ENCODE measurements at places on chromosomes 6 and 20.

- no peak for DNase-seq
Observed at GRCh38 chr6:127415096-127415495, 44.1 kb downstream of the KIAA0408 start.

- no peak for DNase-seq
Observed at GRCh38 chr6:17226786-17227233, 54.4 kb upstream of the RBM24 start.

GRCh38 chr6:100433726-100434435, 30.8 kb downstream of the SIM1 start:
- DNase-seq = no peak

- no peak for DNase-seq
Observed at GRCh38 chr20:60372822-60373221, 414.6 kb downstream of the CDH26 start.

DNA sequence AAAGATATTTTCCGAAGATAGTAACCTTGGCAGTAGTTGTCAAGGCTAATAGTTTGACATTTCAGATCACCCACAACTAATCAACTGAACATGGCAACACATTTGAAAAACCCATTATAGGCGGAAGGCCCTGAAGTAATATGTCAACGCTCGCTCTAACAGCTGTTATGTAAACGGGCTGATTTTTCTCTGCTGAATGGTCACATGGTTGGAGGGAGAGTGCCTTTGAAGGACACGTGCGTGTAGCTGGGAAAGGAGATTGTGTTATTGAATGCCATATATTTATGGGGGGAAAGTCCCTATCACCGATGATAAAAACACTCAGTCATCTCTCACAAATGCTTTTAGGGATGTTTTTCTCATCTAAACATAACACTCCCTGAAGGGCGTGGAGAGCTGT, 160.0 kb upstream of the RALGAPA2 start:
- DNase-seq = no peak

GRCh38 chr20:11917663-11918062, at the start of gene BTBD3:
Gene BTBD3 (plus strand): TSS chr20:11917893. CDS start chr20:11918276, 383 bp downstream.
- peak; percentile 95 for DNase-seq

DNA sequence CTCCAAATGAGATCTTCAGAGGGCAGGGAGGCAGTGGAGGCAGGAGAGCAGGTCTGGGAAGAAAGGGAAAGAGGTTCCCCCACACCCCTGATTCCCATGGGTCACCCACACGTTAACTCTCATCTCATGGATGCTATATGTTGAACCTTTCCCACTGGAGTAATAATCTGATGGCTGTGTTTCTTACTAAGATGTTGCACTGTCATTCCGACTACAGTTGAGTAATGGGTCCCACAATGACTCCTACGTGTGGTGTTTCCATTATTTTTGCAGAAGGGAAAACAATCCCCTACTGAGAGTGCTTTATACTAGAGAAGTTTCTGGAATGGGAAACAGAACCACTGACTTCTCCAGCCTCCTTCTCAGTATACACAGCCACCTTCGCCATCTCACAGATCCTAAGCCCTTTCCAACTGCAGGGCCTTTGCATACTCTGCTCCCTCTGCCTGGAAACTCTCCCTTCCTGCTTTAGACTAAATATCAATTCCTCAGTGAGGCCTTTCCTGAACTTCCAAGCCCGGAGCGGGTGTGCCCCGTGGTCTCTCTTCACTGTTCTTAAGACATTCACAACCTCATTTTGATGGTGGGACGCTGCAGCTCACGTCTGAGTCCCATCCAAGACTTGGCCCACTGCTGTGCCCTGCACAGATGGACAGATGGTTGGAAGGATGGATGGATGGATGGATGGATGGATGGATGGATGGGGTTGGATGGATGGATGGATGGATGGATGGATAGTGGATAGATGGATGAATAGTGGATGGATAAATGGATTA, 238.6 kb upstream of the PMEPA1 start:
- no peak for DNase-seq

- no peak for DNase-seq
Observed at GRCh38 chr6:107318100-107318736, 141.1 kb downstream of the PDSS2 start.

DNA sequence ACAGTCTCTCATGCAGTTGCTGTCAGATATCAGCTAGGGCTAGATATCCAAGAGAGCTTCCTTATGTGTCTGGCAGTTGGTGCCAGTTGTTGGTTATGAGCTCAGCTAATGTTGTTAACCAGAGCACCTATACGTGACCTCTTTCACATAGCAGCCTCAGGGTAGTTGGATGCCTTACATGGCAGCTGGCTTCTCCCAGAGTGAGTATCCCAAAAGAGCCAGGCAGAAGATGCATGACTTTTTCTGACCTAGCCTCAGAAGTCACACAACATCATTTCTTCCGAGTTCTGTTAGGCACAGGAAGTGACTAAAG, 175.7 kb downstream of the VEGFA start:
- DNase-seq = no peak

GRCh38 chr6:44039191-44039719, 88.0 kb downstream of the MRPL14 start:
- DNase-seq = no peak

DNA sequence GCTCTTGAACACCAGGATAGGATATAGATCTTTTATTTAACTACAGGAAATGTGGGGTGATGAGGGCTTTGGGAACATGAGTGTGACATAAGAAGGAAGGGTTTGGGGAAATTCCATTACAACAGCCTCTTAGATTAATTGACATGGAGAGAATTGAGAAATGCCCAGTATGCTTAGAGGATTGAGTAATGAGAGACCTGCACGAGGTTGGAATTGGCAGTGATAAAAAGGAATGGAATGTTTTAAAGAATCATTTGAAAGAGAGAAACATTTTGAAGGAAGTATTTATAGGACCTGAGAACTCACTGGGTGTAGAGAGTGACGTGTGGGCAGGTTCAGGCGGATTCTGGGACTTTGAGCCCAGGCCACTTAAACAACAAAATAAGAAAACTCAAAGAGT, 227.0 kb downstream of the BMP2 start:
- DNase-seq = no peak

DNA sequence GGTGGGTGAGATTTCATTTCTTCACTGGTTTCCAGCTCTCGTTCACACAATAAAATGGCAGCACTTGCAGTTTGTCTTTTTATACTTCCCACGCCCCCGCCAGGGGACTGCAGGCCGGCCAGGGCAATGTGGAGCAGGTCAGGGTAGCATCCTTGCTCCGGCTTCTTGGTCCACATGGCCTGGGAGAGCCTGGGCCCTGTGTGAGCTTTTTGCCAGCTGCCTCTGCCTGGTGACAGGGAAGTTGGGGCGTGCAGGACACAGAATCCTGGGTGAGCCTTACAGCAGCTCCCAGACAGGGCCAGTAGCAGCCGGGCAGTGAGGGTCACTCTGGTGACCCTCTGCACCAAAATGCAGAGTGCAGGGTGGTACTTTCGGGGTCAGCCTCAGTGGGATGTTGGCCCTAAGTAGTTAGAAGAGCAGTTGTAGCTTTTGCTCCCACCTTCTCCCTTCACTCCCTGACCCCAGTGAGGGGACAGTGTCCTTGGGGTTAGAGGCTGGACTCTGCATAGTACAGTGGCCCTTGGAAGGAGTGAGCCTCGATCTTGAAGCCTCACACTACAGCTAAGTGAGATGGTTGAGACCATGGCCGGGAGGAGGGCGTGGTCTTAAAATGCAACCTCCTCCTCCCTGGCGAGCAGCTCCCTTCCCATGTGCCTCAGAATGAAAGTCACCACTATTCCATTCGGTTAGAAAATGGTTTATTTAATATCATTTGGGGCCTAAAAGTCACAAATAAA, 23.8 kb downstream of the PYGB start:
- no peak for DNase-seq

DNA sequence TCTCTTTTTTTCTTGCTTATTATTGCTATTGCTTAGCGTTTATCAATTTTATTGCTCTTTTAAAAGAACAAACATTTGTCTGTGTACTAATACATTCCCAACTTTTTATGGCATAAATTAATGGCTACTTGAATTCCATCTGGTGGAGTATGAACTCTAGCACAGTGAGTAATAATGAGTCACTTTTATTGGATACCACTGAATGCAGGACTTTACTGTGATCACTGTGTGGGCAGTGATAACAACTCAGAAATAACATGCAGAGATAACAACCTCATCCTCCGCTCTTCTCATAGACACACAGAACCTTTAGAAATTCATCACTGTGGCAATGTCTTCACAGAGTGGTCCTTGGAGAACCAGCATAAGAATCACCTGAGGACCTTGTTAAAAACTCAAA, 174.9 kb upstream of the PRND start:
- DNase-seq = no peak

- no peak for DNase-seq
Observed at GRCh38 chr6:12952318-12952717, 235.8 kb downstream of the PHACTR1 start.

- DNase-seq = no peak
Observed at GRCh38 chr6:133301835-133302234, 60.7 kb downstream of the EYA4 start.

- DNase-seq = no peak
Observed at GRCh38 chr20:18006684-18007083, 37.9 kb downstream of the MGME1 start.

DNA sequence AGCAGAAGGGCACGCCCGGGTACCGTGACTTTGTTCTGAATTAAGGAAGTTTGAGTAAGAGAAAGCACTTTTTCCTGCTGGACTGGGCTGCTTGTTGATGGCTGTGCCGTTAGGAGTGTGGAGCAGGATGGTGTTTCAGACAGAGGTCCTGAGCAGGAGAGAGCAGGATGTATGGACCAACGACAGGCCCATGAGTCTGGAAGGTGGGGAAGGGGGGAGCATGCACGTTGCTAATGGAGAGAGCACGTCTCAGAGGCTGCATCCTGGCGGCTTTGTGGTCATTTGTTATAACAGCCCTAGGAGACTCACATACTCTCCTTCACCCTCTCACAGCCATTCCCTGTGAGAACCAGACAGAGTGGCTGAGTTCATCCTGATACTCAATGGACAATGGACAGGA, 56.8 kb downstream of the PHACTR3 start:
- no peak for DNase-seq

GRCh38 chr6:73006146-73006545, 219.2 kb downstream of the KHDC1L start:
- no peak for DNase-seq

DNA sequence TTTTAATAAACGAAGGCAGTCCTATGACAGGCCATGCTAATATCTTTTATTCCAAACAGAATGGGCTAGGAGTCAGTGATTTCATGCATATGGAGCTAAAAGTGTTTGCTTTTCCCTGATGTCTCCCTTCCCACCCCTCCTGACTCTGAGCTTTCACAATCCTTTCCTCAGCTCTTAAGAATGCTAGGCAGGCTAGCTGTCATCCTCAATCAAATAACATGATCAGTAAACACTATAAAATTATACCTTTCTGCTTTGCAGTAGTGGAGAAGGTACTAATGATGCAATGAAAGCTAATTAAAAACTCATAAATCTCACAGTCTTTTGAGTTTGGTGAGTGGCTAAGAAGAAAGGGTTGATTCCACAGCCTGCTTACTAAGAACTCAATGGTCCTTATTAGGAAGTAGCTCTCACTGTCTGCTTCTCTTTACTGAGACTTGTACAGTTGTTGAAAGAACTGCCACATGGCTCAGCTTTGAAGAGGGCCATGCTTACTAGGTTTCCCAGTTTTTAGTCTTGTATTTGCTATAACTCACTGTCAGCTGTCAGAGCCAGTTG, 250.9 kb upstream of the JAG1 start:
- DNase-seq = no peak

- no peak for DNase-seq
Observed at GRCh38 chr6:451336-451735, 59.8 kb downstream of the IRF4 start.

- DNase-seq = no peak
Observed at GRCh38 chr6:3041606-3042005, 26.7 kb upstream of the RIPK1 start.

GRCh38 chr20:53897884-53898555, 172.4 kb downstream of the BCAS1 start:
- no peak for DNase-seq

- peak; percentile 4 for DNase-seq
Observed at GRCh38 chr6:71383901-71384489, 95.4 kb downstream of the OGFRL1 start.

GRCh38 chr6:21450149-21450548, 143.4 kb upstream of the SOX4 start:
- DNase-seq = no peak

DNA sequence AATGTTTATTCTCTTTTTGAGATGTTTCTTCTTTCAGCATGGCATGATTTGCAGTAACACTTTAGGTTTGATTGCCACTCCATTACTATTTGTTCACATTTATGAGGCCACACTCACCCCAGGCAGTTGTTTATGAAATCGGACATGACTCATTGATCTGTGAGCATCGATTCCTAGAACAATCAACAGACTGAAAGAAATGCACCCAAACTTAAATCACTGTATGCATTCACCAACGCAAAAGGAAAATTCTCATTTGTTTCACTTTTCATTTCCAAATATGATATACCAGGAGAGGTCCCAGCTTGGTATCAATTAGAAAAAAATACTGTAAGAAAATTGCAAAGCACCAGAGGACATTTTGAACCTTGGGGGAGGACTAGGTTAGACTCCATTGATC, 5.4 kb upstream of the GJA10 start:
- no peak for DNase-seq

DNA sequence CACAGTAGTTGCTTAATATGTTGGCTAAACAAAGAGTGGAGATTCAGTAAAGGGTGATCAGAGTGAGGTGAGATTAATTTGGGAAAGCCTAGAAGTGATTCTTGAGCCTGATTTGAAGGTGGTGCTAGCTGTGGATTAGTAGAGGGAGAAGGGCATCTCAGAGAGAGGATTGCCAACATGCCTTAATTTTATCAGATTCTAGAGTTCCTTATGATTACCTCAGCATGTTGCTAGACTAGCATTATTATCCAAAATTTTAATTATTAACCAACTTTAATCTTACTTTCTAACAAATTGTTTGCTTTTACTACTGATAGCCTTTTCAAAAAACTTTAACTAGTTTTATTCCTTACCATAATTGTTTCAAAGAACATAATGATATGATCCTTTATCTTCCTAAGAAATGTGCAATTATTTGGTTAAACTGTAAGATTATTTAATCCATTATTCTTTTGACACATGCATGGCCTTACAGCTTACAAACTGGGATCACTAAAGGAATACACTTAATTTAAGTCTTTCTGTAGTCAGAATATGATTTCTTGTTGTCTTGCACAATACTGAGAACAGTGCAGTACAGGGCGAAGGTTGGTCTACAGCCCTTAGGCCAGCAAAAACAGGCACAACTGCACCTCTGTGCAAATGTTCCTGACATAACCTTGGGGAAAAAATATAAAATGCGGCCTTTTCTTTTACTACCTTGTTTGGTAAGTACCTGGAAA, 88.9 kb downstream of the SLC16A10 start:
- DNase-seq = no peak

- no peak for DNase-seq
Observed at GRCh38 chr20:50305636-50306477, 115.2 kb downstream of the CEBPB start.

- DNase-seq = no peak
Observed at GRCh38 chr20:46036370-46036769, 7.4 kb downstream of the SLC12A5 start.

GRCh38 chr6:53151676-53152075, 3.0 kb upstream of the GCM1 start:
- DNase-seq = no peak
